ENCODE measurements at places on chromosomes 13 and 19.

GRCh38 chr13:51825165-51825592 lies 19.8 kb downstream of the TMEM272 start:
- DNase-seq = no peak

DNA sequence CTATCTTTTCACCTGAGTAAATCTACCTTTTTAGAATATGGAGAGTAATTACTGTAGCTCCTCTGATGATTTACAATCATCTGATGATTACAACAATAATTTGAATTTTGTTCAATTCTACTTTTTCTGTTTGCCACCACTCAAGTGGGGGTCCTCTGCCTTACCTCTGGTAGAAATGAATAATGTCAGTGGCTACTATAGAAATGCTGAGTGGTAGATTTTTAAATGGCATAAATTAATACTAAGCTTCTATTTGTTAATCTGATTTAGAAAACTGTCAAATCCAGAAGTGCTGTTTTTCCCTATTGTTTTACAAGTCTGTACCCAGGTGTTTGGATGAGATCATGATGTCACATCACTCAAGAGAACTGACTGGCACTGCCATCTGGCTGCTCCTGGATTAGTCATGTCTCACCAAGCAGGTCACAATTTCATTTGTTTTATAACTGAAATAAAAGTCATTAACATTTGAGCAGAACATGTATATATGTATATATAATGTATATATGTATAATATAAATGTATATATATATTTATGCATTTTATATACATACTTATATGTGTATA lies 494.8 kb downstream of the TBC1D4 start:
- no peak for DNase-seq

DNA sequence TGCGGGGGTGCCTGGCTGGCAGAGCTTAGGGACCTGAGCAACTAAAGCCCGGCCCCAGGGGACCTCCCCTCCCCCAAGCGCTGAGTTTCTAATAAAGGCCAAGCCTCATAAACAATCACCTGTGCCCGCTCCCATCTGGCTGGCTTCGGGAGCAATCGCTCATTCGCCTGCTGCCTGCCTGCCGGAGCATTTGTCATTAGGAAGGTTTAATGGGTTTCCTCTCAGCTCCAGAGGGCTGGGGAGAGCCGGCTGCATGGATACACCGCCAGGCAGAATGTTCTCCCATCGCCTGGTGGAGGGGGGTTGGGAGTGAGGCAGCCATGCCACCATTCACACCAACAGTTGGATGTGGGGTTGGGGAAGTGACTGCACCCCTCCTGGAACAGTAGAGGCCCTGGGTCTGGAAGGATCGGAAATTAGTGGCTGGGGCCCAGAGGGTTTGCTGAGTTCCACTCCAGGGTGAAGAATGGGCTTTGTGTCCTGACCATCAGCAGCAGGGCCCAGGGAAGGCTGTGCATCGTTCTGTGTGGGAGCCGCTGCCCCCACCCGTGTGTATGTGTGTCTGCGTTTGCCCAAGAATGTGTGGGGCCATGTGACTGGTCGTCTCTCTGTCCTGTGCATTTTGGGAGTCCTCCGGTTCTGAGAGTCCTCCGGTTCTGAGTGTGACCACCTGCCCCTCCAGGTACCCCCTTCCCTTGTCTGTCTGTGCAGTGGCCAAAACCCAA lies 15.3 kb downstream of the PIN1 start:
- no peak for DNase-seq

DNA sequence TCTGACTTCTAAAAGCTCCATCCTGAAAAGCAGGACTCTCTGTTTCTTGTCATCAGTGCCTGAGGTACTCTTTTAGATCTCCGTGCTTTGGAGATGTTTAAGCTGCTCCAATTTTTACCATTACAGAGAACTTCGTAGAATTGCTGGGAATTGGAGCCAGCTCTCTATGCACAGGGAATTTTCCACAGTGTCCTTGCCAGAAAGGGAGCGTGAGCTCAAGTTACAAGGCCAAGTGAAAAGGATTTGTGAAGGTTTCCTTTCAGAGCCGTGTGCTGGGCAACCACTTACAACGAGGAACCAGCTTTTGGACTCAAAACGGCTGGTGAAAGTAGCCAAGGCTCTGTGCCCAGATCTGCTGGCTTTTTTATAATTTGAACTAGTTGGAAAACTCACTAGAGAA lies 82.6 kb downstream of the NUFIP1 start:
- DNase-seq = no peak

DNA sequence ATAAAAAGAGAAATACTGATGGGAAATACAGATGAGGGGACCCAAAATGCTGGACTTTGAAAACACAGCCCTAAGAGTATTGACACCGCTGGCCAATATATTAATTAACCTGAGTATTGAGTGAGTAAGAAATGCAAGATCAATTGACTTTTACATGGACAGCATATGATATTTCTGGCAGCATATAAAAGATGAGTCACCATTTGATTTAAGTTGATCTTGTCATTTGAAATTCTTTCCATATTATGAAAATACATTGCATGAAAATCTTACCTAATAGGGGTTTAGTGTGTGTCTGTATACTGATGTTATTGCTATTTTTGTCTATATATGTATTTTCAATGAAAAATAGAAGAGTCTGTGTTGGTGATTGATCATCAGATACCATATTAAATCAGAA lies 619.6 kb downstream of the KCTD12 start:
- DNase-seq = no peak

- no peak for DNase-seq
These were observed 315.7 kb upstream of the SLITRK5 start for GRCh38 chr13:87355451-87355850.

- DNase-seq = no peak
These were observed 33.9 kb upstream of the FLT1 start for GRCh38 chr13:28528848-28529247.

DNA sequence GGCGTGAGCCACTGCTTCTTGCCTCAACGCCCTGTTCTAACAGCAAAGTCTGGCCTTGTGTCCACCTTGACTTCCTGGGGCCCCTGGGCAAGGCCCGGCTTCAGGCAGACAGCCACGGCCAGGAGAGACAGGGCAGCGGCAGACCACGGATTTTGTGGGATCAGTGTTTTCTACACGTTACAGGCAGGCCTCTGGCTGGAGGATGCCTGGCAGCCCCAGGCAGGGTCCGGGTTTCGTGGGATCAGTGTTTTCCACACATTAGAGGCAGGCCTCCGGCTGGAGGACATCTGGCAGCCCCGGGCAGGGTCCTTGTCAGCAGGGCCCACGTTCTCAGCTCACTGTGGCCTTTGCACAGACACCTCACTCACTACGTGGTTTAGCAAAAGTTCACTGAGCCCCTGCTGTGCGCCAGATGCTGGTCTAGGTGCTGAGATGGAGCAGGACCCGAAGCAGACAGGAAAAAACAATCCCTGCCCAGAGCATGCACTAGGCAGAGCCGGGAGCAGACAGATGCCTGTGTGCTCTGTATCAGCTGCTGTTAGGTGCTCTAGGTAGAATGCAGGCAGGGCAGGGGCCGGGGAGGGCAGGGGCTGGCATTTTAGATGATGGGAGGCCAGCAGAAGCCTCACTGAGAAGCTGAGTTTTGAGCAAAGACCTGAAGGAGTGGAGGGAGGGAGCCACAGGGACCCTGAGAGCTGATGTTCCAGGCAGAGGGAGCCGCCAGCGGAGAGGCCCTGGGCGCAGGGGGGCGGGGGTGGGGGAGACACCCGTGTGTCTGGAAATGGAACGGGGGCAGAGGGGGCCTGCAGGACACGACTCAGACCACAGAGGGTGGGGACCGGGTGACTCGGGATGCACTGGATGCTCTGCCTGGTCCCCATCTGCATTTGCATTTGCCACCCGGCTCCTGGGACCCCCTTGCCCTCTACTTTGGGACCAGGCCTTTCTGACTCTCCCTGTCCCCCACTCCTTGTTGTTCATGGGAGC lies 25.0 kb upstream of the NCCRP1 start:
- DNase-seq = no peak

GRCh38 chr13:40908546-40908945 lies 110.6 kb downstream of the ELF1 start:
- no peak for DNase-seq

DNA sequence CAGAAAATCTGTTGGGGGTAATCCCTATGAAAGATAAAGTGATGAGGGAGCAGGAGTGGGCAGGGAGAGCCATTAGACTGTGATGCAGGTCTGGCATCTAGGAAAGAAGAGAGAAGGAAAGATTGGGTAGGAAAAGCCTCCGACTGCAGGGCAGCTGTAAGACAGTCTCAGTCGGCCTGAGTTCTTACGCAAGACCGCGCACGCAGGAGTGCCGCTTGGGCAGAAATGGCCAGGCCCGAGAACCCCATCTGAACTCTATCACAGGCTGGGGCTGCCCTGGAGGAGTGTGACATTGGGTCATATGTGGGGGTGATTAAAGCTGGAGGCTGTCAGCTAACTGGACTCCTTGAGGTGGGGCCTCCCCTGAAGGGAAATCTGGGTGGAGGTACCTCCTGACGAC lies 13.9 kb upstream of the FBXL3 start:
- no peak for DNase-seq

GRCh38 chr13:89688918-89689317 lies 1658.6 kb upstream of the MIR17HG start:
- no peak for DNase-seq

DNA sequence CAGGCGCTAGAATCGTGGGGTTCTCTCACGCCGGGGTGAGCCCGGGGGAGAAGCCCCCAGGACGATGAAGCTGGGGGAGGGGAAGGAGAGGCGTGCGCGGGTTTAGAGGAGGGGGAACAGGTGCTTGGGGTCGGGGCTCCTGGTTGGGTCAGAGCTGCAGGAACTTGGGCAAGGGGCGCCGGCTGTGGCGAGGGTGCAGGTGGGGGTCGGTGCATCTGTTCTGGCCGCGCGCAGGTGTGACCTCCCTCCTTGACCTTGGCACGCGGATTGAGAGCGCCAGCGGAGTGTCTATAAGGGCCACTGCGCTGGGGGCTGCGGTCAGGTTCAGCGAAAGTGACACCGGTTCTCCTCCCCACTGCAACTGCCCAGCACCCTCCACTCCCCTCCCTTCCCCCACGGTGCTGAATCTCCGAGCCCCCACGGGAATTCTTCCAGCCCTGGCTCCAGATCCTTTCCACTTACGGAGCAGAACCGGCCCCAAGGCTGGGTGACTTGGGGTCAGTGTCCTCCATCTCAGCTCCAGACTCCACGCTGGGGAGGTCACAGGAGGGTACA lies 618 bp downstream of the TMEM38A start:
- DNase-seq = no peak

DNA sequence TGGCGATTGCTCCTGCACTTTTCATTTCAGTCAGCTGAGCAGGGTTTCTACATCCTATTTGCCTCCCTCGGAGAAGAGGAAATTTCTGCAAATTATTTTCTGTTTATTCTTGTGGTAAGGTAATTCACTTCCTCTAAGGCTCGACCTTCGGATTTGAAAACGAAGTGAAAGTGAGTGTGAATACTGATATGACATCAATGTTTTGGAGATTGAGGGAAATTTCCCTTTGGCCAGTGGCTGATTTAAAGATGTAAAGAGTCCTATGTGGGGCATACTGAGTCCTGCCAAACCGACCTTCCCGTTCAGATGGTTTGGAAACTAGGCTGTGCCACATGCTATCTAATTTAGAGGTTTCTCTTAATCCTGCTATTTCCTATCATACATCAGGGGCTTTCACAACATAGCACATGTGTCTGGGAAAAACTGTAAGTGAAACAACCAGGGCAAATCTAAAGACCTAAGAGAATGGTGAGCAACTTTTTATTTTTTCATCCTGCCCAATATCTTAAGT lies 112.3 kb downstream of the POSTN start:
- no peak for DNase-seq

- no peak for DNase-seq
These were observed 20.9 kb upstream of the MATK start for GRCh38 chr19:3807131-3807480.

DNA sequence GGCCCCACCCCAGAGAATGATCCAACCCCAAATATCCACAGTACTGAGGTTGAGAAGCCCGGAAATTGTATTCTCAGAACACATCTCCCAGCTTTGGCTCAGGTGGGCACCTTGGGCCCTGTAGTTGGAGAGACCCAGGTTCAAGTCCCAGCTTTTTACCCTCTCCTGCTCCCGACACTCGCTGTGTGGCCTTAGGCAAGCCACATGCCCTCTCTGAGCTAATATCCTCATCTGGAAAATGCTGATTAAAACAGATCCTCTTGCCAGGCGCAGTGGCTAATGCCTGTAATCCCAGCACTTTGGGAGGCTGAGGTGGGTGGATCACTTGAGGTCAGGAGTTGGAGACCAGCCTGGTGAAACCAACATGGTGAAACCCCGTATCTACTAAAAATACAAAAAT lies 2.6 kb downstream of the PLIN4 start:
- no peak for DNase-seq

DNA sequence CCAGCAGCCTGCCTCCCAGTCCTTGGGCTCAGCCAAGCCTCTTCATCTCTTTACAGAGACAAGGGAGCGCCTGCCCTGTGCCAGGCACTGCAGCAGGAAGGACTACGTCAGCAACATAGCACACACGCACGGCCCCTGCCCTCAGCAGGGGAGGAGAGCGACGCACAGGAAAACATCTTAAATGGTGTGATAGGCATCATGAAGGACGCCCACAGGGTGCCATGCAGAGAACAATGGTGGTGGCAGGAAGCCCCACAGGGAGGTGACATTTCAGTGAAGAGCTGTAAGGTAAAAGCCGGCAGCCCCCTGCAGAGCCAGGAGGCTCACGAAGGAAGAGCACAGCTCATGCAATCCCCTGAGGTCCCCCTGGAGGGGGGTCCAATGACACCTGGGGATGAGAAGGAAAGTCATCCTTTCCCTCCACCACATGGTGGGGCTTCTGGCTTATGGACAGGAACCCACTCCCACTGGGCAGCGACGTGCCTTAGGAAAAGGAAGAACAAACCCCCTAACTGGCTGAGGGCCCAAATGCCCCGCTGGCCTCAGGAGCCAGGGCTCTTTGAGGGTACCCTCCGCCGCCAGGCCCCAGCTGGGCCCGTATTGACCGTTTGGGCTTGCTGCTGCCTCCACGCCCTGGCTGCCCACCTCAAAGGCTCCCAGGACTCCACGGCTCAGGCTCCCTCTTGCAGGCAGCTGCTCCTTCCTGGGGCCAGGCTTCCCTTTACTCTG lies 37.3 kb upstream of the C13orf42 start:
- no peak for DNase-seq

DNA sequence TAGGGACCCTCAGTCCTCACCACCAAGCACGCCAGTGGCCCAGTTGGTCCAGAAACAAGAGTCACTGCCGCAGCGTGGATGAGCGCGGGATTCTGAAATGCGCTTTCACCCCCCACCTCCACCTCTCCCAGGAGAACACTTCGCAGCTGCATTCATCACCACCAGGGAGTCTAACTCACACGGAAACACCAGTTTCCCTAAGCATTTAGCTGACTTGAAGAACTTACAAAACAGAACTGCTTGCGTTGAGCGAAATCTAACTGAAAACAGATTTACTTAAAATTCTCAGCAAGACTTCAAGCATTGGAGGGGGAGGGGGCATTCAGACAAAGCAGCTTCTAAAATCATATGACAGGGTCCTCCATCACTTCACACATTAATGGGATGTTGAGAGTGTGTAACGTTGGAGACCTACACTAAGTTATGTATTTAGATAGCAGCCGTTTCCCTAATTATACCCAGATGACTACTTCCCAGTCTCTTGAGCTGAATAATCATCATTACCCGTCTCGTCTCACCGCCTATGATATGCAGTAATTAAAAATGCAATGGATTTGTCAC lies 258.2 kb upstream of the IRS2 start:
- DNase-seq = no peak

- DNase-seq = peak; percentile 35
These were observed 30.3 kb upstream of the FRY start for GRCh38 chr13:32001154-32001768.

Measured in brain microvascular endothelial cell (primary cell).